NCI-H1105 (cell line): ENCODE measurements at places on chromosomes 2 and 18.

DNA sequence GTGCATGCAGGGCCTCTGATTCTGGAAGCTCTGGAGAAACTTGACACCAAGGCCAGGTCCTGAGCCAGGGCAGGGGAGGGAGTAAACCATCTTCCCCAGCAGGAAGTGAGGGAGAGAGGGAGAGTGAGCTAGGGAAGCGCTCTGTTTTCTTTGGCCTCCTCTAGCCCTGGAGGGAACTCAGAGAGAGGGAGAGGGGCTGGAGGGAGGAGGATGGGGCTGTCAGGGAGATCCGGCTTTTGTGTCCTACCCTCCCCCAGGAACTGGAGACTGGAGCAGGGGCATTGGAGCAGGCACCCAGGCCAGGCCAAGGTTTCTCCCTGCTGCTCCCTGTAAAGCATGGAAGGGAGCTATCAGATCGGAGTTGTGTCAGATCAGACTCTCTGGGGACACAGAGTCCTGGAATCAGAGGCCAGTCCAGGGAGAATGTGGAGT is 22.7 kb upstream of the PKDCC start:
- DNase-seq: no peak

- no peak for DNase-seq
Observed at GRCh38 chr18:76985156-76985950, 147.2 kb downstream of the MBP start.

DNA sequence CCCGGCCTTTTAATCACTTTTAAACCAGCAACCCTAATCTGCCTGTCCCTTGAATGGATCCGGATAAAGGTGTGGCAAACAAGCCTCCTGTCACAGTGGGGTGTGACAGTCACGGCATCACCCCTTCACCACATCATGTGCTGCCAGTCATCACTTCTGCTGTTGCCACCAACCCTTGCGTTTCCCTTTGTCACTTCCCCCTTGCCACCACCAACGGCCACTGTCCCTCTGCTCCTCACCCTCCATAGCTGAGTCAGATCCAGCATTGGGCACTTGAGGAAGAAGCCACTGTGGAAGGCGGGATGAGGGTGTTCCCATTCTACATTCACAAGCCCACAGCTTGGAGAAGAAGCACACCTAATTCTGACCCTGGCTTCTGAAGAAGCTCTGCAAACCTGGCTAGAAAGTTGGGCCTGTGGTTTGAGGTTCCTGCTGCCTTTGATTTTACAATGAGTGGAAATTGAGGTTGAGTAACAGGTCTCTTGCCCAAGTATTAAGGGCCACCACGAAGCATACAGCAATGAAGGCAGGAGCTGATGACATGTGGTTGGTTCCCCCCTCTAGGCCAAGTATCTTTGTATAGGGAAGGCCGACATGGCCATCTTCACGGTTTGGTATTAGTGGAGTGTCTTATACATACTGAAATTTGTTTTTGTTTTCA is 22.9 kb upstream of the DARS1 start:
- DNase-seq: no peak

DNA sequence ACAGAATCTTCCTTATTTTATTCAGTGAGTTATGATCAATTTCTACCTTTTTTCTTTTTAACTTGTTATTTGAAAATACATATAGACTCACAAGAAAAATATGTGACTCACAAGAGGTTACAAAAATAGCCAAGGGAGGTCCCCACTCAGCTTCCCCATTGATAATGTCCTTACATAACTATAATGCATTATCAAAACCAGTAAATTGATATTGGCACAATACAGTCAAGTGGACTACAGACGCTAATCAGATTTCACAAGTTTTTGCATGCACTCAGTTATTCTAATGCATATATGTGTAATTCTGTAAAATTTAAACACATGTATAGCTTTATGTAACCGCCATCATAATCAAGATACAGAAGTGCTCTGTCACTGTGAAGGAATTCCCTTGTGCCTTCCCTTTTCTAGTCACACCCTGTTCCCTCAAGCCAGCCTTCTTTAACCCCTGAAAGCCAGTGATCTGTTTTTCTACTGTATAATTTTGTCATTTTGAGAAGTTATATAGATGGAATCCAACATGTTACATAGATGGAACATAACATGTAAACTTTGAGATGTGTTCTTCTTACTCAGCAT is 118.4 kb downstream of the ALMS1 start:
- no peak for DNase-seq

DNA sequence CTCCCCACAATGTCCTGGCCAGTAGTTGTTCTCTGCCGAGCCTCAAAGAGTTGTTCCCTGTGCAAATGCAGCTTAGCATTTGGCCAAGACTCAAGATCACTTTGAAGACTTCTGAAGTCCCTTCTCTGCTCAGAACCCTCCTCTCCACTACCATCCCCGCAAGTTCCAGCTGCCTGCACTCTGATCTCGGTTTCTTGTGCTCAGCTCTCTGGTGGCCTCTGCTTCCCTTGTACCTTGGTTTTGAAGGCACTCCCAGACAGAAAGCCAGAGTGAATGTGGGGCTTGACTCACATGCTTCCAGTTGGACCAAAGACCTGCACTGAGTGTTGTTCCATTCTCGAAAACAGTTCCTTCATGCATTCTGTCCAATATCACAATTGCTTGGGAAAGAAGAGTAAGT is 28.6 kb downstream of the CRACDL start:
- no peak for DNase-seq

- DNase-seq: no peak
Observed at GRCh38 chr2:41020358-41020757, 568.5 kb upstream of the SLC8A1 start.

DNA sequence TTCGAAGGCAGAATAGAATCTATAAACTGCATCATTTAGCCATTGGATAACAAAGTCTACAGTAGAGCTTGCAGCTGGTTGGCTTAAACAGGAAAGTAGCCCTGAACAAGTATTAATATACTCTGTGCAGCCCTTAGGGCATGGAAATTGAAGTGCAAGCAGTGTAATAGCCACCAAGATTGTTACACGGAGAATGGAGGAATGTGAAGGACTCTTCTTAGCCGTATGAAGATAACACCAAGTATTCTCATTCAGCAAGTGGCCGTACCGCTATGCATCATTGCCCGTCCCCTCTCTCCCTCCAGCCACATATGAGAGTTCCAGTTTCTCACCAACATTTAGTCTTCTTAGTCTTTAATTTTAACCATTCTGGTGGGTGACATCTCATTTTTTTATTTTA is 40.5 kb downstream of the ANKRD12 start:
- DNase-seq: no peak

DNA sequence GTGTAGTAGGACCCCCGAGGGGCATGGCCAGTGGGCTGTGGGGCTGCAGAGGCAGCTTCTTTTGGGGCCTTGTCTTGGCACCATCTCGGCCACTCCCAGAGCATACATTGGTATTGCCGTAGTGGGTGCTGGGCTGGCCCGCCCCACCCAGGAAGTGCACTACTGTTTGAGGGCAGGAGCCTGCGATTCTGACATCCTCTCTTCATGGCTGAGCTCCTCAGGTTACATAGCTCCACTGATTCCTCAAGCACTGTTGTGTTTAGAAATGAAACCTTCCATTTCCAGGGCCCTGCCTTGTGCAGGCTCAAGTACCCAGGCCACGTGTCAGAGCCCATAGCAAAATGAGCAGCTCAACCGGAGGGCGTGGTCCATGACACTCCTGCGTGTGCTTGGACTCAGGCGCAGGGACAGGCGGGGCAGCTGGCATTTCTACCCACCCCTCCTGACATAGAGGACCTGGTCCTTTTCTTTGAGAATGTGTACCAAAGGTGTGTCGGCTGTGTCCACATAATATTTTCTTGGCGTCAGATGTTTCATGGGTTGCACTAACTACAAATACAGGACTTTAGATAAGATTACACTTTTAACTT is 67.9 kb downstream of the DGKD start:
- DNase-seq: no peak

GRCh38 chr2:206831442-206831995 is 66.1 kb downstream of the FASTKD2 start:
- no peak for DNase-seq

DNA sequence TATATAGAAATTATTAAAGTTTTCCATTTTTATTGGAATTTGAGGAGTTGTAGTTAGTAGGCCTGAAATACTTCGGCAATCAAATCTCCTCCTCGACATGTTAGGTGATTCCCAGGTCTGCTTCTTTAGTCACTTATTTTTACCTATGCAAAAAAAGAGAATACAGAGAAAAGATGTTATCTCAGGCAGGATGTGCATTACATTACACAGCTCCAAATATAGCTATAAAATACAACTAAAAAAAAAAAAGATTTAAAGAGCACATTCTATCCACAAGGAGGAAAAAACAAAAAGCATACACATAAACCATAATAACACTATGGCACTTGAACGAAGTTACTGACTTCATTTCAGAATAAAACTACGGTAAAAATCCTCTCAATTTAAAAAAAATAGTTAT is 8.1 kb downstream of the STK17B start:
- no peak for DNase-seq

DNA sequence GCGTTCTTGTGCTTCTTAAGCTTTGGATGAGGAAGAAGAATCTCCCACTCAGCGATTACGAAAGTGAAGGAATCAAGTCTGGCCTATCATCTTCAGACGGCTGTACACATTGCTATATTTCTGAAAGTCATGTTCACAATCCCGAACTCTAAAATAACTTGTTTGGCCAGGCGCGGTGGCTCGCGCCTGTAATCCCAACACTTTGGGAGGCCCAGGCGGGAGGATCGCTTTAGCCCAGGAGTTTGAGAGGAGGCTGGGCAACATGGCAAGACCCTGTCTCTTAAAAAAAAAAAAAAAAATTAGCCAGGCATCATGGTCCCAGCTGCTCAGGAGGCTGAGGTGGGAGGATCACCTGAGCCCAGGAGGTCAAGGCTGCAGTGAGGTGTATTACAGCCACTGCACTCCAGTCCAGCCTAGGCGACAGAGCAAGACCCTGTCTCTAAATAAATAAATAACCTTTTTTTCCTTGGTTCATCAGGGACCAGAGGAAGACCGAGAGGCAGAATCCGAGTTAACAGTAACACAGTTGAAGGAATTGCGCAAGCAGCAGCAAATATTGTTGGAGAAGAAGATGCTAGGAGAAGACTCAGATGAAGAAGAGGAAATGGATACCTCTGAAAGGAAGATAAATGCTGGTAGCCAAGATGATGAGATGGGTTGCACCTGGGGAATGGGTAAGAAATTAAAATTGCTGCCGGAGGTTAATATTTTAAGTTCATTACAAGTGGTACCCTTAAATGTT is 1.1 kb downstream of the SLC4A1AP start:
- DNase-seq: no peak

- DNase-seq: peak; percentile 46
Observed at GRCh38 chr2:121810959-121811853, 55.8 kb downstream of the TSN start.

GRCh38 chr18:45660746-45661145 is 45.5 kb downstream of the SLC14A2 start:
- DNase-seq: no peak

- no peak for DNase-seq
Observed at GRCh38 chr18:56188529-56189275, 449.7 kb downstream of the TXNL1 start.

- no peak for DNase-seq
Observed at GRCh38 chr2:95174031-95174542, 8.5 kb downstream of the ZNF2 start.

GRCh38 chr2:242012956-242013764 is 143.6 kb downstream of the RTP5 start:
- no peak for DNase-seq

- no peak for DNase-seq
Observed at GRCh38 chr18:68456985-68457384, 257.9 kb downstream of the TMX3 start.

DNA sequence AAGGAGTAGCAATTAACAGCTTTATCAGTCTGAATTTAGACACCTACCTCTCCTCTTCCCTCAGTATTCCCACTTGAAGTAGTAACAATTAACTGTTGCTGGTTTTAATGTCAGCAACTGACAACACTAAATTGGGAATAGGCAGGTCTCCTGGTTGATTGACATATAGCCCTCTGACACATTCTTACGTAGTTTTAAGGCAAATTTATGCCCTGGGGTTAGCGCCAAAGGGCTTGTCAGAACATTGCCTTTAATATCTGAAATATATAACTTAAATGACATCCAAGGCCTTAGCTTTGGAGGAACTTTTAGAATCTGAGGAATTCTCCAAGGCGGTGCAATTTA is 7.4 kb downstream of the ASXL3 start:
- no peak for DNase-seq

- peak; percentile 8 for DNase-seq
Observed at GRCh38 chr2:109331081-109331480, 202.1 kb downstream of the SH3RF3 start.

GRCh38 chr18:11994336-11994702 is 13.0 kb downstream of the IMPA2 start:
- no peak for DNase-seq

GRCh38 chr2:63893163-63893562 is 51.5 kb downstream of the UGP2 start:
- no peak for DNase-seq

- DNase-seq: no peak
Observed at GRCh38 chr2:201859949-201860348, 53.6 kb downstream of the CDK15 start.

DNA sequence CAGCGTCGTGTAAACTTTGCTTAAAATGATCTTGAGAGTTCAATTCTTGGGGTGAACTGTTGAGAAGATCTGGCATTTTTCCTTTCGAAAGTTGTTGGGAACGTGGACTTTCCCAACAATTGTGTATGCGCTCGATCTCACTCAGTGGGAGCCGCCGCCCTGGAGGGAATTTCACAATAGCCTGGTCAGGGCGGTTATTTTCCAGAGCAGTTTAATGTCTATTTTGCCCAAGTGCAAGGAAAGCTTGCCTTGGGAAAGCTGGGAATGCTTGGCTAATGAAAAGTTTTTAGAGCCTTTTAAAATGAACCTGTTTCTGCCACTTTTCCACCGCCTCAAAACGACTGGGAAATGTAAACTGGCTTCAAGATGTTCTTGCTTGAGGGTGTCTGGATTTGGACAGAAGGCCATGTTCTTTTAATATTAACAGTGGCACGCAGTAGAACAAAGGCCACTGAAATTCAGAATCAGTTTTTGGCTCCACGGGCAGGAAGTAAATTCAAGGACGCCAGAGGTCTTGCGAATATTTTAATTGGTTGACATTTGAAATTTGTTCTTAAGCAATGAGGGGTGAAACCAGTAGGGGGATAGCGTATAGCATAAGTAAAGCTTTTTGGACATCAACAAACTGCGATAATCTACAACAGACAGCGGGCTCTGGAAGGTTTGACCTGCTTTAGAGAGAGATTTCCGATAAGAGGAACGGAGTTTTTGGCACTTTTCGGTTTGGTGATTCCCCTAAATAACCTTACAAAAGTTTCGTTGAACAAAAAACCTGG is 1.2 kb downstream of the CFLAR start:
- peak; percentile 19 for DNase-seq

DNA sequence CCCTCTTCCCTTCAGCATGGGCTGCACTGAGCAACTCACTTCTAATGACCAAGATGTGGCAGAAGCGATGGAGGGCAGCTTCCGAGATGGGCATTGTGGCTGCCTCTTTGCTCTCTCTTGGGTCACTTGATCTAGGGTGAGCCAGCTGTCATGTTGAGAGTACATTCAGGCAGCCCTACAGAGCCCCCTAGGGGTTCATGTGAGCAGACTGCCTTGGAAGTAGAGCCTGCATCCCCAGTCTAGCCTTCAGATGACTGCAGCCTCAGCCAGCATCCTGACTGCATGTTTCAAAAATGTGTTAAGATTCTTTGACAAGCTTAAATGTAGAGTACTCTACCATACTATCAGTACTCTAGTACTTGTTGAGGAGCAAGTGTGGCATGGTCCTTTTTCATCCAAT is 143.9 kb downstream of the NCK2 start:
- no peak for DNase-seq

GRCh38 chr2:108029912-108030311 is 43.6 kb downstream of the SLC5A7 start:
- DNase-seq: no peak

GRCh38 chr2:47096451-47096850 is 58.7 kb downstream of the STPG4 start:
- DNase-seq: no peak

GRCh38 chr18:68660354-68661183 is 54.3 kb downstream of the TMX3 start:
- DNase-seq: peak; percentile 52
